ENCODE measurements at places on chromosomes 11 and 22.

DNA sequence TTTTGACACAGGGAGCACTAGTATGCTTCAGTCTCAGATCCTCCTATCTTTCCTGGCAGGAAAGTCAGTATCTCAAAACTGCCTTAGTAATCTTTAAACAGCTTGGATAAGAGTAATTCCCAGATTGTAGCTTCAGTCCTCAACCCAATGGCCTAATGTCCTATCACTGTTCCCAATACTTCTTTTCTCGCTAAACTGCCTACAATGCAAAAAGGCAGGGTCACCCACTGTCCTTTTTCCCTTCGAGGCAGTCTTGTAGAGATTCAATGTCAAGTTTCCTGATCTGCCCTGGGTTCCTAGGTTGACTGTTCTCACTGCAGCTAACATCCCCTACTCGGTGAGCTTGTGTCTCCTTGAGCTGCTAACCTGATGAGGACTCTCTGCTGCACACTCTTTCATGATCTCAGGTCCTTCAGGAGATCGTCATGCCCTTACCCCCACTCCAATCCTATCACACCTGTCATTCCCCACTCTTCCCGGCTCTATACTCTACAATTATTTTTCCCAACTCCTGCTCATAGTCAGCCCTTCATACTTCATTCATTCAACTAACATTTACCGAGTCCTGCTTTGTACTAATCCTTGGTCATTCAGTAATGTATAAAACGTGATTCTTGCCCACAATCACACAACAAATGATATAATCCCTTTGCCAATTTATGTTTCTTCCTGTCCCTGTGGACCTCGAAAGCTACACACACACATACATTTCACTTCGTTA is 904 bp downstream of the C2CD3 start:
- peaks cover 10% of the 10 kb centered on the region for H3K4me1 ChIP-seq
- H3K27ac ChIP-seq, result no peak overlapping the region
- no peak overlapping the region for H3K4me3 ChIP-seq
- peaks cover 20% of the 10 kb centered on the region for H3K36me3 ChIP-seq
- DNase-seq, result no peak

DNA sequence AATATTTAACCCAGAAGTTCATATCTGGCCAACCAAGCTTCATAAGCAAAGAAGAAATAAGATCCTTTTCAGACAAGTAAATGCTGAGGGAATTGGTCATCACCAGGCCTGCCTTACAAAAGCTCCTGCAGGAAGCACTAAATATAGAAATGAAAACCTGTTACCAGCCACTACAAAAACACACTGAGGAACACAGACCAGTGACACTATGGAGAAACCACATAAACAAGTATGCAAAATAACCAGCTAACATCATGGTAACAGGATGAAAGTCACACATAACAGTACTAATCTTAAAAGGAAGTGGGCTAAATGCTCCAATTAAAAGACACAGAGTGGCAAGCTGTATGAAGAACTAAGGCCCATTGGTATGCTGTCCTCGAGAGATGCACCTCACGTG is 311.4 kb downstream of the DYNC2H1 start:
- peaks cover 7% of the 10 kb centered on the region for H3K4me1 ChIP-seq
- H3K4me3 ChIP-seq, result no peak overlapping the region

- peaks cover 10% of the 10 kb centered on the region for H3K36me3 ChIP-seq
- peak overlapping the region; percentile 89 for H3K27ac ChIP-seq
- peaks cover 10% of the 10 kb centered on the region for H3K4me1 ChIP-seq
- H3K27me3 ChIP-seq, result no peaks in the 10 kb centered on the region
- H3K4me3 ChIP-seq, result peak overlapping the region; percentile 84
- DNase-seq, result no peak
These were observed 887 bp downstream of the IRF7 start for GRCh38 chr11:614623-615503.

- no peaks in the 10 kb centered on the region for H3K36me3 ChIP-seq
- H3K4me3 ChIP-seq, result peak overlapping the region; percentile 98
- H3K27ac ChIP-seq, result peak overlapping the region; percentile 96
- peaks cover 18% of the 10 kb centered on the region for H3K4me1 ChIP-seq
- DNase-seq, result no peak
These were observed 920 bp downstream of the TMEM218 start for GRCh38 chr11:125110506-125110905.

- peaks cover 18% of the 10 kb centered on the region for H3K36me3 ChIP-seq
- peak overlapping the region; percentile 41 for H3K27ac ChIP-seq
- no peaks in the 10 kb centered on the region for H3K27me3 ChIP-seq
- peaks cover 34% of the 10 kb centered on the region for H3K4me1 ChIP-seq
- no peak overlapping the region for H3K4me3 ChIP-seq
- no peak for DNase-seq
These were observed 3.0 kb upstream of the GTSE1 start for GRCh38 chr22:46293577-46294260.

DNA sequence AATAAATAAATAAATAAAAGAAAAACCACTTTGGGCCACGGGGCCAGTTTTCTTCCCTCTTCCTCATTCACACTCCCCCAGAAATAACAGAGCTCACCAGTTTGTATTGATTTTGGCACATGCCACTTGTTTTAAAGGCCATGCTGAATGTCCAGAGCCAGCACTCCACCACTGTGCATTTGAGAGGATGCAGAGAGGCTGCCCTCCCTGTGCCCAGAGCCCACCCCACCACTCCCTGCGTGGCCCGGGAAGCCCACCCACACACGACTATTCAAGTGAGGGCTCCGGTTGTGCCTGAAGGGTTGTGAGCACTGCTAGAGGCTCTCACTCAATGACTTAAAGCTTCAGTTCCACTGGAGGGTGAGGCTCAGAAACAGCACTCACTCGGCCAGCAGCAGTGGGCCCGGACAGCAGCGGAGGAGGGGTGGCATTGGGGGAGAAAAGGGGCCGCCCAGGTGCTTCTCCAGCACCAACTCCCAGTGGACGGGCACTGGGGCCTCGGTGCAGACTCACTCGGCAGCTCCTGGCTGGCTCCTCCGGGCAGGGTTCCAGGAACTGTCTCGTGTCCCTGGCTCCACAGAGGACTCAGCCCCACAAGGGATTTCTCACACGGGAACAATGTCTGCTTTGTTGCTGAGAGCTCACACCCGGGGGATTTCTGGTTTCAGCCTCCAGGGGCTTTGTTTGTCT is 112.7 kb downstream of the SHANK2 start:
- no peak for DNase-seq
- no peak overlapping the region for H3K27ac ChIP-seq
- H3K4me1 ChIP-seq, result no peaks in the 10 kb centered on the region
- no peaks in the 10 kb centered on the region for H3K36me3 ChIP-seq
- no peaks in the 10 kb centered on the region for H3K27me3 ChIP-seq
- H3K4me3 ChIP-seq, result no peak overlapping the region

GRCh38 chr11:93740730-93741093 is 583 bp downstream of the TAF1D start:
- H3K27me3 ChIP-seq, result no peaks in the 10 kb centered on the region
- H3K27ac ChIP-seq, result peak overlapping the region; percentile 99
- peaks cover 56% of the 10 kb centered on the region for H3K4me1 ChIP-seq
- H3K4me3 ChIP-seq, result peak overlapping the region; percentile 99
- H3K36me3 ChIP-seq, result peaks cover 37% of the 10 kb centered on the region
- no peak for DNase-seq

DNA sequence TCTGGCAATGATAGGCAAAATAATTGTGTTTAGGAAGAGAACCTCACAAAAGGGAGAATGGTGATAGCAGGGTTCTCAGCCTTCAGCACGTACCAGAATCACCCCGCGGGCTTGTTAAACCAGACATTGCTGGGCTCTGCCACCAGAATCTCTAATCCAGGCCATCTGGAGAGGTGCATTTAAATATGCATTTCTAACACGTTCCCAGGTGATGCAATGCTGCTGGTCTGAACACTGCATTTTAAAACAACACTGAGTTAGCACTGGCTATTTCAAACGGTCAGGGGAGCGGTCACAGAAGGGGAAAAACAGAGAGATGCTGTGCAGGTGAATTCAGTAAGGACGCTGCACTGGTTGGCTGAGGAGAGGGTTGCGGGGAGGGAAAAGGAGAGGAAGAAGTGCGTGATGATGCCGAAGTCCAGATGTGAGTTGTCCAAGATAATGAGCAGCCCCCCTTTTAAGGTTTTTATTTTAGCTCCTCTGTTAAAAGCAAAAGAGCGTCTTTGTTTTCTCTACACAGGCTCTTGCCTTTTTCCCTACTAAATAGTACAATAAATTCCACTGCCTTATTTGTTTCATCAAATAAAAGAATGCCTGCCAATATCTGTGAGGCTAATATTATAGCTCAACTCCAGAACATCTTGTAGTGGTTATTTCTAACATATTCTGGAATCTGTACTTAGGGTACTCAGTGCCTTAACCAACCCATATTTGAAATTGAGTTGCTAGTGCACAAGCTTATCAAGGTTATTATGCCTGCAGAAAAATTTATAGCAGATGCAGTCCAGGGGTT is 109.6 kb upstream of the POU2AF2 start:
- H3K4me1 ChIP-seq, result no peaks in the 10 kb centered on the region
- H3K4me3 ChIP-seq, result no peak overlapping the region
- H3K27me3 ChIP-seq, result peaks cover 45% of the 10 kb centered on the region
- no peak overlapping the region for H3K27ac ChIP-seq
- DNase-seq, result no peak

- H3K27ac ChIP-seq, result no peak overlapping the region
- no peaks in the 10 kb centered on the region for H3K36me3 ChIP-seq
- no peak overlapping the region for H3K4me3 ChIP-seq
These were observed 1049.5 kb downstream of the TBC1D22A start for GRCh38 chr22:47811971-47812370.

DNA sequence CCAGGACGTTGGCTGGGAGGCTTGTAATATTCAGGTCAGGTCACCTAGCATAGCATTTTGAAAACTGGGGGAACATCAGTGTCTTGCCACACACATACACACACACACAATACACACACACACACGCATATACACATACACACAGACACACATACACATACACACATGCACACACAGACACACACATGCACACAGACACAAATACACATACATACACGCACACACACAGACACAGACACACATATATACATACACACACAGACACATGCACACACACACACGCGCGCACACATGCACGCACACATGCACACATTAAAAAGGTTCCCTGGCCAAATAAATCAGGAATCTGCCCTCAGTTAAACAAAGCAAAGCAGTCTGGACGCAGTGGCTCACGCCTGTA is 12.5 kb downstream of the MYBPC3 start:
- H3K4me1 ChIP-seq, result no peaks in the 10 kb centered on the region
- H3K27ac ChIP-seq, result no peak overlapping the region
- no peak overlapping the region for H3K4me3 ChIP-seq
- no peaks in the 10 kb centered on the region for H3K27me3 ChIP-seq

- H3K4me1 ChIP-seq, result peaks cover 34% of the 10 kb centered on the region
- H3K4me3 ChIP-seq, result peak overlapping the region; percentile 87
- H3K27me3 ChIP-seq, result no peaks in the 10 kb centered on the region
- H3K27ac ChIP-seq, result peak overlapping the region; percentile 77
- peaks cover 2% of the 10 kb centered on the region for H3K36me3 ChIP-seq
- no peak for DNase-seq
These were observed 41.1 kb downstream of the DIXDC1 start for GRCh38 chr11:111978028-111978771.

DNA sequence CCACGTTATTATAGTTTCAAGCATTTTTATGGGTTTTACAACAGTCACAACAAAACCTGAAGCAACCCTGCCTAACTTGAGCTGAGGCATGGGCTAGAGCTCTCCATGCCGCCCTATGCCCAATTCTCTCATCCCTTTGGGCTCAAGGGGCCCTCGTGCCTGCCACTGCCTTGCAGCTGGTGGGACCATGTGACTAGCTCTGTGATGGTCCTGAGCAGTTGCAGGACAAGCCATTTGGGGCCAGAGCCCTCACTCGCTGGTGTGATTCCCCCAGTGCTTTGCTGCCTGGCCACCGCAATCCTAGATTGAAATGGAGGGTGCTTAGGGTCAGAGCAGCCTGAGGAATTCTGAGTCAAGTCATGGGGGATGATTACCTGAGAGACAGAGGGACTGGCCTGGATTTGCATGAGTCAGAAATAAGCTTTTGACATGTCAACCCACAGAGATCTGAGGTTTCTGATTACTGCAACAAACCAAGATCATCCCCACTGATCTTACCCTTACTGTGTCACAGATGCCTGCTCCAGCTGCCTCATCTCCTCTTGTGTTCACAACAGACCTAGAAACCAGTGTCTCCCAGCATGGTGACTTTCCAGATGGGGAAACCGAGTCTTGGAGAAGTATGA is 323.7 kb downstream of the BRD1 start:
- H3K27ac ChIP-seq, result no peak overlapping the region
- no peaks in the 10 kb centered on the region for H3K36me3 ChIP-seq
- H3K4me1 ChIP-seq, result peaks cover 4% of the 10 kb centered on the region
- no peak for DNase-seq

DNA sequence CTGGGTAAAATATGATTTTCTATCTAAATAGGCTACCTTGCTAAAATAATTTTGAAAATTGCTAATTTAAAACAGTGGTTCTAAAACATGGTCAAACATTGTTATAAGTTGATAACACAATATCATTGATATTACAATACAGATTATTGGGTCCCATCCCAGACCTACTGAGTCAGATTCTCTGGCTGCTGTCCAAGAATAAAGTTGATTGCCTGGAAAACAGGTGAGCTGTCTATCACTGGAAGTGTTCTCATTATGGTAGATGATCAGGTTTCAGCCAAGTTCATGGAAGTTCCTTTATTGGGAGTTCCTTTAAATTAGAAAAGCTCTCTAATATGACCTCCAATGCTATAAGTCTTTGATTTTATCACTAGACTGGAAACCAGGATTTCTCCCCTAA is 52.3 kb downstream of the SC5D start:
- no peaks in the 10 kb centered on the region for H3K4me1 ChIP-seq
- no peak overlapping the region for H3K4me3 ChIP-seq
- H3K36me3 ChIP-seq, result no peaks in the 10 kb centered on the region

DNA sequence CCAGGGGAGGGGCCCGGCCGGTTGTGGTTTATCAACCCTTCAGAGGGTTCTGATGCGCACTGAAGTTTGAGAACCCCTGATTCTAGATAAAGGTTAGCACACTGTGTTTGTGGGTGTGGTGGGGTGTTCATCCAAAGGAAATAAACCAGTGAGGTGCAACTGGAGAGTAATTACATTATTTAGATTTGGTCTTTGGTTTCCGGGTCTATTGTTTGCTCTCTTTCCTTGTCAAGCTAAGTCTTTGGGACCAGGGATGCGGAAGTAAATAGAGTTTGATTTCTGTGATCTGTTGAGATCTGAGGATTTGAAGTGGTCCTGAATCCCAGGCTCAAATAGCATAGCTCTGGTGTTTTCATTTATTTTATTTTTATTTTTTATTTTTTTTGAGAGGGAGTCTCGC is 50.5 kb upstream of the CLMP start:
- DNase-seq, result no peak
- H3K27ac ChIP-seq, result no peak overlapping the region
- peaks cover 6% of the 10 kb centered on the region for H3K4me1 ChIP-seq
- peaks cover 18% of the 10 kb centered on the region for H3K27me3 ChIP-seq
- H3K4me3 ChIP-seq, result no peak overlapping the region

- peaks cover 9% of the 10 kb centered on the region for H3K36me3 ChIP-seq
- peak; percentile 82 for DNase-seq
- peak overlapping the region; percentile 70 for H3K27ac ChIP-seq
These were observed 172.5 kb downstream of the TBC1D22A start for GRCh38 chr22:46934746-46935491.

- H3K36me3 ChIP-seq, result no peaks in the 10 kb centered on the region
- H3K4me1 ChIP-seq, result peaks cover 2% of the 10 kb centered on the region
- H3K27ac ChIP-seq, result no peak overlapping the region
- DNase-seq, result no peak
These were observed 309.3 kb downstream of the CASP12 start for GRCh38 chr11:104588970-104589369.

GRCh38 chr11:8870411-8871170 is 40.4 kb upstream of the AKIP1 start:
- H3K27ac ChIP-seq, result peak overlapping the region; percentile 94
- peaks cover 61% of the 10 kb centered on the region for H3K4me1 ChIP-seq
- H3K36me3 ChIP-seq, result no peaks in the 10 kb centered on the region
- peak; percentile 91 for DNase-seq
- H3K27me3 ChIP-seq, result no peaks in the 10 kb centered on the region
